ENCODE measurements at places on chromosomes 11 and 22.

DNA sequence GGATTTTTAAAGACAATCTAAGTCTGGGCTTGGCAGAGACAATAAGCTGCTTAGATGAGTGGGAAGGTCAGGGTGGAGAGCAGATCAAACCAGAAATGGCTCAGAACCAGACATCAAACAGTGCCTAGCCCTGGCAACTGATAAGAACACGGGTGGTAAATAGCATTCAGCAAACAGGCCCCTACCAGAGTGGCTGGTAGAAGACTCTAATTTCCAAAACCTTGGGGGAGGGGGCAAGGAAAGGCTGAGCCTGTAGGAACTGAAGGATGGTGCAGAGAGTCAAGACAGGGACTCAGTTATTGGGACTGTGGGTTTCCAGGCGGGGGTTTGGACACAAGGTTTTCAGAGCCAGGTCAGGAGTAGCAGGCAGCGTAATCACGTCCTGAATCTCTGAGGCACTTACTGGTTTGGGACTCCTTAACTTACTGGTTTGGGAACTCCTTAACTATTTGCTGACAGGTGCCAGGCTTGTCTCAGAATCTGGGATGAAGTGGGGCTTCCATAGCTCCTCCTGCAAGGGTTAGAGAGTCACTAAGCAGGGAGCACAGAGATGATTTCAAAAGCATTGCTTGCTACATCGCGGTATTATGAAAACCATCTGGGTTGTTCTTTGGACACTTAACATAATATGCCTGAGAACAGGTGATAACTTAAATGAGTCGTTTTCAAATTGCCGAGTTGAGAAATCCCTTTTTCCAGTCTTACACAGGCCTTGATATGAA is 5.7 kb upstream of the ABTB2 start:
- DNase-seq = no peak

DNA sequence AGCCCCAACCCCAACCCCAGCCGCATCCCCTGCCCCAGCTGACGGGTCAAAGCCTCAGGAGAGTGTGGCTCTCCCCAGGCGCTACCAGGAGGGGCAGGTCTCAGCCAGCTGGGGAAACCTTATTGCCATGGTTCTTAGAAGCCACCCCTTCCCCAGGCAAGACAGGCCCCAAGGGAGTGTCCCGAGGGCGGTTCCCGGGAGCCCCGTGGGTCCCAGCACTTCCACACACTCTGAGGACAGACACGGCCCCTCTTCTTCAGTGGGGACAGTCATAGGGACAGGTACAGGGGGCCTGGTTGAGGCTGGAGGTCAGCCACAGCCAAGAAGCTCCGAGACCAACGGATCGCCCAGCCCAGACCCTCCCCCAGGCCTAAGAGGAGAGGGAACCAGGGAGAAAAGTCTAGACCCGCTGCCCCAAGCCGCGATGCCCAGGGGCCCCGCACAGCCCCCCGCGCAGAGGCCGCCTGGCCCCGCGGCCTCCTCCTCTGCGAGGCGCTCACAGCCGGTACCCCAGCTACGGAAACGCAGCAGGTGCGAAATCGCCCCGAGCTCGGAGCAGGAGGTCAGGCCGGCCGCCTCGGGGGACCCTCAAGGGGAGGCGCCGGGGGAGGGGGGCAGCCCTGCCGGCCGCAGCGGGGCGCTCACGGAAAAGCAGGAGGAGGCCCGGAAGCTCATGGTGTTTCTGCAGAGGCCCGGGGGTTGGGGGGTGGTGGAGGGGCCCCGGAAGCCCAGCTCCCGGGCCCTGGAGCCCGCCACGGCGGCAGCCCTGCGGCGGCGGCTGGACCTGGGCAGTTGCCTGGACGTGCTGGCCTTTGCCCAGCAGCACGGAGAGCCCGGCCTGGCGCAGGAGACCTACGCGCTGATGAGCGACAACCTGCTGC is 2.6 kb downstream of the KLHDC7B start:
- no peak for DNase-seq

DNA sequence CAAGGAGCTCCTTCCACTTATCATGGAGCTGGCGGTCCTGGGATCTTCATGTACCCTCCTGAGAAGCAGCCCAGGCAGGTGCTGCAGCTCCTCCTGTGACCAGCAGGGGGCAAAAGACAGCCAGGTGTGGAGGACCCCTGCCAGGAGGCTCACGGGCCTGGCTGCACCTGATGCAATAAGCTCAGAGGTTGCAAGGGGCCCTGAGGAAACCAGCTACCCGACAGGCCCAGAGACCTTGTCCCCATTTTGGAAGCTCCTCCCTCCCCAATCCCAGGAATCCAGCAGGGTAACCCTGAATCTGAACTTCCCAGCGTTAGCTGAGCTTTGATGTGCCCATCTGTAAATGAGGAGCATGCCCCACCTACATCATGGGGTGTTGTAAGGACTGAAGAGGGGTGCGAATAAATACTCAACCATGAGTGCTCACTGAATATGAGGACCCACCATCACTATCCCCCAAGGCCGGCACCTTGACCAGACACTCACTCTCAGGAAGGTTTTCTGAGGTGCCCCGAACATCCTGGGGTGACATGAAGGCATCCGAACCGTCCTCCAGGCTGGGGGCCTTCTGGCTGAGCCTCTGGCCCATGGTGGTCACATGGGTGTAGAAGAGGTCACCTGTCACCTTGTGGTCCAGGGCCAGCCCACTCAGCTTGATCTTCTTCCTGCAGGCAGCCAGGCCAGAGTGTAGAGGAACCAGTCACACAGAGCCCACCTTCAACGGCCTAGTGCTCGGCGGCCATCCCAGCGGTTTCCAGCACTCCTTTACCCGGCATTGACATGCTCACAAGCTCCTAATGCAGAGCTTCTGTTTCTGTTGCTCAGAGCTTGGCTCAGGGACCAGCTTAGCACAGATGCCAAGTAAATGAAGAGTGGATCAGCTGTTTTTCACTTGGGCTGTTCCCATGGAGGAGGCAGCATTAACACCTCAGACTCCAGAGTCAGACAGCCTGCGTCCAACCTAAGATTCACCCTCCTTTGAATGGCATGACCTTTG is 21.7 kb downstream of the SLC43A1 start:
- no peak for DNase-seq

GRCh38 chr11:33912405-33913361 is 20.8 kb upstream of the LMO2 start:
- peak; percentile 89 for DNase-seq

DNA sequence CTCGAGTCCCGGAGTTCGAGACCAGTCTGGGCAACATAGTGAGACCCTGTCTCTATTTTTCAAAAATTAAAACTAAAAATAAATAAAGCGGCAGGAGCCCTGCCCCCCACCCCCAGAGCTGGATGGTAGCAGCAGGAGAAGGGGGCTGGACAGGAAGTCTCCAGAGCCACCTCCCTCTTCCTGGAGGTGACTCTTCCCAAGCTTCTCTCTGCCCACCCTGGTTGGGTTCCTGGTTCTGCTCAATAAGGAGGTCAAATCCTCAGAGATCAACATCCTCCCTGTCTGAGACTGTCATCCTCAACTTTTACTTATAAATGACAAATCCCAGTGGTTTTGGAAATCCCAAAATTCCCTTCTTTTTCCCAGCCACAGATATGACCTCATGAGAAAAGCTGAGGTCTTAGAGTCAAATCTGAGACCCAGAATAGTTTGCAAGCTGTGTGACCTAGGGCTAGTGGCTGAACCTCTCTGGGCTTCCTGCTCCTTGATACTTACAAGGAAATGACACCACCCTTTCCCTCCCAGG is 987 bp downstream of the C1QTNF6 start:
- DNase-seq = no peak

GRCh38 chr11:64241491-64242374 is 838 bp downstream of the FKBP2 start:
- peak; percentile 67 for DNase-seq

- no peak for DNase-seq
Measured at GRCh38 chr22:26689513-26690301, 32.3 kb downstream of the MIAT start.

DNA sequence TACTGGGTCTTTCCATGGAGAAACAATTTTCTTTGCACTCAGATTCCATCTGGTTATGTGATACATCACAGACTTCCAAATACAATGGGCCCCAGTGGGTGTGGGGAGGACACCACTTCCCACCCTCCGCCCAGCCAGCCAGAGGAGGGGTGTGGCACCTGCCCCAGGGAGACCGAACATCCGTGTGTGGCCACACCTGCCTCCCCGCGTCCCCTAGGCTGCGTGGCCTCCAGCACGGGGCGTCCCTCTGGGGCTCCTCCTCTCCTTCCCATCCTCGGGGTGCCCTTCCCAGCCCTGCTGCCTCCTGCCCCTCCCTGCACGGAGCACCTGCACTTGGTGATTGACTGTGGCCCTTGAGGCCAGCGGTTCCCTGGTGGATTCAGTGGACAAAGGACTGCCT is 49.1 kb downstream of the CERK start:
- DNase-seq = no peak

DNA sequence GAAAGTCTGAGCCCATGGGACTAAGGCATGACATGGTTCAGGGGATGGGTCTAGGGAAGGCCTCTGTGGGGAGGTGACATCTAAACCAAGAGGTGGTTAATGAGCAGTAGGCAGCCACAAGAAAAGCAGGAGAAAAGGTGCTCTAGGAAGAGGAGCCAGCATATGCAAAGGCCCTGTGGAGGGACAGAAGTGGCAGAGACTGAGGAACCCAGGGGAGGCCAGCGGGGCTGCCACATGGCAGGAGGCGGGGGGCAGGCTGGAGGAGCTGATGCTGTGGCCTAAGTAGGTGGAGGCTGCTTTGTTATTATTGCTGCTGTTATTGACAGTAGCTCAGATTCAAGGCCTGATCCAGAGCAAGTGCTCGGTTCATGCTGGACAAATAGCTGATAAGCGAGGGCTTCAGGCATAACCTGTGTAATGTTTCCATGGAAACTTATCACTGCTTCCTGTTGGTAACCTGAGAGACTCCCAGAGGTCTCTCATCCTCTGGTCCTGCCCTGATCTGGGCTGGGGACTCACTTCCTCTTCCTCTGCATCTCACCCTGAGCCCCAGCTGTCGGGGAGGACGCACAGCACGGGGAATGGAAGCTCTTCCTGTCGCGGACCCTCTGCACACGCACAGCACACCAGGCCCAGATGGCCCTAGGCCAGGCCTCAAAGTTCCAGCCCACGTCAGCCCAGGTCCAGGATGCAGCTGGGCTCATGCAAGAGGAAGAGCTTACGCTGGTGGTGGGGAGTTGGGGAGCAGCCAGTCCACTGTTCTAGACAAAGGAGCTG is 75.2 kb upstream of the TP53I11 start:
- DNase-seq = no peak

DNA sequence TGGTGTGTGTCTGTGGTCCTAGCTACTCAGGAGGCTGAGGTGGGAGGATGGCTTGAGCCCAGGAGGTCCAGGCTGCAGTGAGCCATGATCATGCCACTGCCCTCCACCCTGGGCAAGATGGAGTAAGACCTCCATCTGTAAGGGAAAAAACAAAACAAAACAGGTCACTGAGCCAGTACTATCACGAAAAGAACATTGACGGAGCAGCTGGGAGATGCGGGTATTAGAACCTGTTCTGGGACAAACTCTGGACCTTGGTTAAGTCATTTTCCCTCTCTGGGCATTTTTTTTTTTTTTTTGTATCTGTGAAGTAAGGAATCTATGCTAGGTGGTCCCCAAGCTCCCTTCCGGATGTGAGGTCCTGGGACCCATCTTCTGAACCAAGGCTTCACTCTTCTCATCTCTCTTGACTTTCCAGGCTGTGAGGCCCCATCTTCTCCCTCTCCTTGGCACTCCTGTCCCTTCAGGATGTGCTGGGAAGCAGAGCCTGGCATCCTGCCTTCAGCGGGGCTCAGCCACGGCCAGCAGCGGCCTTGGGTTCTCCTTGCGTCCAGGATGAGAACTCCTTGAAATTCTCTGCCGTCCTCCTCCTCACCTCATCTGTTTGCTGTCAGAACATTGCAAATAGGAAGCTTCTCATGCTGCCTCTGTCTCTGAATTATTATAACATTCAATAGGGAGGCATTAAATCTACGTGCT is 130.8 kb downstream of the GRIK4 start:
- no peak for DNase-seq

DNA sequence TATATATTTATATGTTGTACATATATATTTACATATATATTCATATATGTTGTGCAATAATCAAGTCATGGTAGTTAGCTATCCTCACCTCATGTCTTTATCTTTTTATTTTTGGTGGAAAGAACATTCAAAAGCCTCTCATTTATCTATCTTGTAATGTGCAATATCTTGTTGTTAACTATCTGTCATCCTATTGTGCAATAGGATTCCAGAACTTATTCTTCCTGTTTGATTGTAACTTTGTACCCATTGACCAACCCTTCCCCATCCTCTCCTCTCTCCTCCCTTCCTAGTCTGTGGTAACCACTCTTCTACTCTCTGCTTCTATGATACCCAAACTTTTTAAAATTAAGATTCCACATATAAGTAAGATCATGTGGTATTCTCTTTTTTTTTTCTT is 115.6 kb upstream of the PDGFD start:
- no peak for DNase-seq

DNA sequence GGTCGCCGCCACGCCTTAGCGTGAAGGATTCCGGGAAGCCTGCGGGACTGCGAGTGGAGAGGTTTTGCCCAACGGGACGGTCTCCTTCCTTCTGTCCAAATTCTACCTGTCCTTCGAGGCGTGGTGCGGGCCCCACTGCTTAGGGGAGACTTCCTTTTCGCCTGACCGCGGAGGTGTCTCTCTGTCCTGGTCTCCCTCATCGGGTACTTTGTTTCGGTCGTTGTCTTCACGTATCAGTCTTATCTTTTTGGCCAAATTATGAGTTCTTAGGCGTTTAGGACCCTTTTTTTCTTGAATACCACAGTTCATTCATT is 388 bp downstream of the HINFP start:
- DNase-seq = no peak

DNA sequence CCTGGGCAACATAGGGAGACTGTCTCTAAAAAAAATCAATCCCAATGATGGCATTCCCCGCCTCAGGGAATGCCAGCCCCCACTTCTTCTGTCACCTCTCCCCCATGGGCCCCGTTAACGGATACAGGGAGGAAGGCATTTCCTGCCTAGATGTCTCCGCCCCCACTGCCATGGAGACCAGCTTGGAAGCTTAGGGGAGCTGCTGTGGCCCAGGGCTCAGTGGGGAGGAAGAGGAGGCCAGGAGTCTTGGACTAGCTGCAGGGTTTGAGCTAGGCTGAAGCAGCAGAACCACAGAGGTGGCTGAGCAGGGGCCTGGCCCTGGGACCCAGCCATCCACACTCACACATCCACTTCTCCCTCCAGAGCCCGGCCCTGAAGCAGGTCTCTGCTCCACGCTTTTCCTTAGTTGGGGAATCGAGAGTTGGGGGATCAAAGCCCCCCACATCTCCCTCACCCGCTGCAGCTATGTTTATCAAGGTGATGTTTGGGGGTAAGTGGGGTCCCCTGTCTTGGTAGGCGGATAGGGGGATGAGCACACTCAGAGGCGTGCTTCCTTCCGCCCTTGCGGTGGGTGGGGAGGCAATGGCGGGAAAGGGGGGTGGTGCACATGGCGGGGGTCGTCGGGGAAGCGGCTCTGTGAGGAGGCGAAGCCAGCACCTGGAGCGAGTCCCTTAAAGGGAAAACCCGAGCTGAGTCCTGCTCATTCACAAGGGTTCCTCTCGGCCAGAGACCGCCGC is at the start of gene C22orf15:
Gene C22orf15, plus strand, starts transcription at position 149 of the 737 bp plus-strand sequence. Its CDS starts 317 bp downstream, at position 466.
- no peak for DNase-seq

GRCh38 chr22:38177926-38178604 is 3.6 kb downstream of the PLA2G6 start:
- no peak for DNase-seq

DNA sequence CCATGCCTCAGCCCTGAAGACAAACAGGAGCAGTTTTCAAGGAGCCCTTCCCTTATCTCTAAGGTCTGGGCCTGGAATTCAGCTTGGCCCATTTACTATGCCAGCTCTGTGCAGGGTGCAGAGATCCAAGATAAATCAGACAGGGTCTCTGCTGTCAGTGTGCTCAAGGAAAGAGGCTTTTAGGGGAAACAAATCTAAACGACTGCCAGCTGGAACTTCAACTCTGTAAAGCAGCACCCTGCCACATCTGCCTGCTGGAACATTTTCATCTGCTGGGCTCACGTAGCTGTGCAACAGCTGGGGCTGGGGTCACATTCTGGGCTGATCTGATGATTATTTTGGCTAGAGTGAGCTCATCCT is 19.8 kb upstream of the EHF start:
- DNase-seq = no peak
